ENCODE measurements at places on chromosomes 2 and 18.

DNA sequence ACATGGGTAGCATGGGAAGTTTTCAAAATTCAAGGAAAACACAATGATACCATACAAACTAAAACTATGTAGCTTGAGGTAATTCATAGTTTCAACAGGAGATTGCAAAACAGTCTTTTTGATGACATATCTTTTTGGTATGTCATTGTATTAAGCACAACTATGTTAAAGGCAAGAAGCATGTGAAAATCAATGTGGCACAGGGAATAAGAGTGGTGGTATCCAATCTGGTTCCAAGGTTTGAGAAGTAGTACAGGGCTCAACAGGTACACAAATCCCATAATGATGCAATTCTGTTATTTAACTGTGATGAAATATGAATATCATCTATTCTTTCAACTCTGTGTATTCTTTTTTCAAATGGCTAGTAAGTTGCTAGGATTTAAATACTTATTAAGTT is 16.4 kb upstream of the DLX2 start:
- DNase-seq = peak; percentile 48

- no peak for DNase-seq
Observed at GRCh38 chr2:115364093-115364492, 921.7 kb downstream of the DPP10 start.

DNA sequence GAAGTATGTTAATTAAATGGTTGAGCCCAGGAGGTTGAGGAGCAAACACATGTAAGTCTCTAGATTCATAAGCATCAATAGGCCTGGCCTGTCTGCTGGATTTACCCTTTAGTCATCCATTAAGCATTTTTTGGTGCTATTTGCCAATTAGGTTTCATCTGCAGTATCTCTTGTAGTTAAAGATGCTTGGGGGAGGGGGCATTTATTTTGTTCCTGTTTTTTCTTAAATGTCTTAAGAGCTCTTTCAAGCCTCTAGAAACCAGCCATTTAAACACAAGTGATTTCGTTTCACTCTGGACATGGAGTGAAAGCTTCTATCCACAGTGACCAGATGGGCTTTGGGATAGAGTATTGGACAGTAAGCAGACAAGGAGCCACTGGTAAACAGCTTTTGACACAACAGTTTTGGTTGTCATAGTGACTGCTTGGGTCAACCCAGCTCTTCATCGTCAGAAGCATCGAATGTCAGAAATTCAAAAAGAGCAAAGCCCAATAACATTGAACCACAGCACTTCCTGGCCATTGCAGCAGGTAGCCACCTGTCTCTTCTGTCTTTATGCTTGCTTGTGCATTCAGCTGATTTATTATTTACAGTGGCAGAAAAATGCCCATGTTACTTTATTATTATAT is 4.9 kb downstream of the QPCT start:
- DNase-seq = peak; percentile 26

DNA sequence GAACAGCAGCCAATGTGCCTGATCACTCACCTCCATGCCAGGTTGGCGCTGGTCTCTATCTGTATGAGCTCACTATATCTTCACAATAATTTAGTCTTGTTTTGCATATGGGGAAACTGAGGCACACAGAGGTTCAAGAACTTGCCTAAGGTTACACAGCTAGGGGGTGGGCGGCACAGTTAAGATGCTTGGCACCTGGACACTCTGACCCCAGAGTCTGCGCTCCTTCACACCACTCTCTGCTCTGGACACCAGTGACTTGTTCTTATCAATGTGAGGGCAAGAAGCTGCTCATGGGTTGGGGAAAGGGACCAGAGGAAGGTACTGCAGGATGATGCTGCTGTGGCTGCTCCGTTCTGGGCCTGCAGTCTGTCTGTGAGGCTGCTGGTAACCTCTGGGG is 27.1 kb downstream of the FBLN7 start:
- DNase-seq = no peak

DNA sequence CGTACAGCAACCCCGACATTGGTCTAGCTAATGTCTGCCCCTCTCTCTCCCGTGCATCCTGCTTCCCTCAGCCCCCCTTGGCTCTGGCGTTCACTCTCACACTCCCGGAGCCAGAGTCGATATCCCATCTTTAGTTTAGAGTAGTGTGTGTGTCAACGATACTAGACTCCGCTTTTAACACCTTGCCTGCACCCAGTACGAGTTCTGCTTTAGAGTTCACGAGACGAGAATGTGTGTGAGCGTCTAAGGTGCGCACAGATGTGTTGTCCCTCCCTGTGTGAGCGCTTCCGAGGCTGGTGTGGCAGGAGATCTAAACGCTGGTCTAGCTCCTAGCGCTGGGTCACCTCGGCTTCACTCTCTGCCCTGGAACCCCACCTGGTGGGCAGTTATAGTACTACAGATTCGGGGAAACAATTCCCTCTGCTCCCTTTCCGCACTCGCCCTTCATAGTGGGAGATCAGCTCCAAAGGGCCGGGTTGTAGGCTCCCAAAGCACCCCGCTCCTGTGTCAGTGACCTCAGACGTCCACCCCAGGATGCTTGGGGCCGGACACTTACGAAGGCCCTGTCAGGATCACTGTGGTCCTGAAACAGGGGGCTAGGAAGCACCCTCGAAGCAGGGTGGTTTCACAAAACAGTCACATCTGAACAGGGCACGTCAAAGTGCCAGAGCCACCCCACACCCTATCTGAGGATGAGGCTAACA is 2.6 kb upstream of the CYP26B1 start:
- DNase-seq = peak; percentile 88

GRCh38 chr2:212505586-212505985 is 33.0 kb downstream of the ERBB4 start:
- no peak for DNase-seq

DNA sequence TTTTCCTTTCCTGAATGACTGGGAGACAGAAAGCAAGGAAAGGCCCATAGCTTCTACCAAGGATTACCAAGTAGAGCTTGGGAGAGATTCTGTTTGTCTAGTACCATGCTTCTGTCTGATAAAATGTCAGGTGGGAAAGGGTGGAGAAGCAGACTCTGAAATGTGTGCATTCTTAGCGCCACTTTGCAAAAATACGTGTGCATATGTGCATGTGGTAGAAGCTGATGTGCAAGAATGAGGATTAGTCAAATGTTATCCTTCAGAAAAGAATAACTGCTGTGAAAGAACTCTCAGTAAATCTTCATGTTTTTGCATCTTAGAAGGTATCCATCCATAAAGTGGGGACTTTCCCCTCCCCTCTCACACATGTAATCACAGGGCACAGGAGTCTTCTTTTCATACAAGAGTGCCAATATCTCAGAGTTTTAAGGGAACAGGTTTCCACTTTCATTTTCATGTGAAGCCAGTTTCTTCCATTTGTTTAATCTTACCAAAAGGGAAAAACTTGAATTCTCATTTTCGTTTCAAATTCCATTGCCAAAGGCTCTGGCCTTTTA is 15.4 kb upstream of the DGKD start:
- no peak for DNase-seq

- DNase-seq = no peak
Observed at GRCh38 chr2:104938231-104938941, 84.5 kb downstream of the POU3F3 start.

DNA sequence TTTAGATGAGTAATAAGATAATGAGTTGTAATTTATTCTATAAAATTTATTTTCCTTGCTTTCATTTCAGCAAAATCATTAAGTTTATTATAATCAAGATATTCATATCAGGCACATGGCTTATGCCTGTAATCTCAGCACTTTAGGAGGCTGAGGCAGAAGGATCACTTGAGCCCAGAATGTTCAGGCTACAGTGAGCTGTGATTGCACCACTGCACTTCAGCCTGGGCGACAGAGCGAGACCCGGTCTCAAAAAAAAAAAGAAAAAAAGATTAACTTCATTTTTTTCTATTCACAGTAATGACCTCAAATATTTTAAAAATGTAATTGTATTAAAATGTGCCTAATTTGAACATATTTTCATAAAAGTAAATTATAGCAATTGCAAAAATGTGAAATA is 67.9 kb downstream of the ACYP2 start:
- DNase-seq = no peak

- no peak for DNase-seq
Observed at GRCh38 chr2:216887138-216887537, 27.3 kb upstream of the TNP1 start.

- DNase-seq = no peak
Observed at GRCh38 chr18:47422524-47422923, 171.1 kb upstream of the SKOR2 start.

DNA sequence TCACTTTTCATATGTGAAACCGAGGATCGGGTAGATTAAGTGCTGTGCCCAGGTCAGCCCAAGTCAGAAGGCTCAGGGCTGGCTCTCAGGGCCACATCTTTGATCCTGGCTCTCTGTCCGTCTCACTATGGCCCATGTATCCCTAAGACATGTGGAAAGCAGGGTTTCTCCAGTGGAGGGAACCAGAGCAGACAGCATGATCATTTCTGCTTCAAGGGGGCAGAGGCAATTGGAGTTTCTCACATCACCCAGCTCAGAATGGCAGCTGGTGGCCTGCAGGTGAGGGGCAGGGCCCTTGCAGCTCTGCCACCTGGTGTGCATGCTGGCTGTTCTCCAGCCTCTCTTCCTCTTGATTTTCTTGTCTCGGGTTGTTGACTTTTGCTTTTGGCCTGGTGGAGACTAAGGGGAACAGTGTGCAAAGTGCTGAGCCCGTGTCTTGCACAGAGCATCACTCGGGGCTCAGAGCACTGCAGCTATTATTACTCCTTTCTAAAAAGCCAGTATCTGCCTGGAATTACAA is 27.0 kb downstream of the LDLRAD4 start:
- DNase-seq = no peak

- DNase-seq = peak; percentile 77
Observed at GRCh38 chr18:55405893-55406406, 182.0 kb downstream of the TCF4 start.

DNA sequence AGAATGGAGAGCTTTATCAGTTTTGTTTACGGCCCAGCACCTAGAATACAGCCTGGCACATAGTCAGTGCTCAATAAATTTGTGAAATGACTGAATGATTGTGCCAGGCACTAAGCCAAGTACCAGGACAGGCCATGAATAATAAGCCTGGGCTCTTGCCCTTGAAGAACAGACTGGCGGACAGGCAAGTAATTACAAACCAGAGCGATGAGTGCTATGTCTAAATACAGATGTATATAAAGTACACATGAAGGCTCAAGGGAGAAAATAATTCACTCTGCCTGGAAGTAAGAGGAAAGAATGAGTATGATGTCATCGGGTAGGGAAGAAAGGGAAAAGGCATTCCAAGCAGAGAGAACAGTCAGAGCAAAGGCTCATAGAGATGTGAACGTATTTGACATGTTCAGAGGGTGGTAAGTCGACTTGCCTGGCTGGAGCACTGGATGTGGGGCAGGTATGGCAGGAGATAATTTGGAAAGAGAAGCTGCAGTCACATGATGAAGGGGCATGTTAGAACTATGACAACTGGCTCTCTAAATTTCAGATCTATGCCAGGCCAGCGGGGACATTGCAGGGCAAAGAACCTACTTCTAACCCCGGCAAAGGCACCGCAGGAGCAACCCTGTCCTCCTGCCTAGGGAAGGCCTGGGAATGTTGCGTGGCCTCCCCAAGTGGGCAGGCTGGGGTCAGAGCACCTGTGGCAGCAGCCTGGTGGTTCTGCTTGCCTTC is 119.1 kb upstream of the STPG4 start:
- DNase-seq = peak; percentile 48

DNA sequence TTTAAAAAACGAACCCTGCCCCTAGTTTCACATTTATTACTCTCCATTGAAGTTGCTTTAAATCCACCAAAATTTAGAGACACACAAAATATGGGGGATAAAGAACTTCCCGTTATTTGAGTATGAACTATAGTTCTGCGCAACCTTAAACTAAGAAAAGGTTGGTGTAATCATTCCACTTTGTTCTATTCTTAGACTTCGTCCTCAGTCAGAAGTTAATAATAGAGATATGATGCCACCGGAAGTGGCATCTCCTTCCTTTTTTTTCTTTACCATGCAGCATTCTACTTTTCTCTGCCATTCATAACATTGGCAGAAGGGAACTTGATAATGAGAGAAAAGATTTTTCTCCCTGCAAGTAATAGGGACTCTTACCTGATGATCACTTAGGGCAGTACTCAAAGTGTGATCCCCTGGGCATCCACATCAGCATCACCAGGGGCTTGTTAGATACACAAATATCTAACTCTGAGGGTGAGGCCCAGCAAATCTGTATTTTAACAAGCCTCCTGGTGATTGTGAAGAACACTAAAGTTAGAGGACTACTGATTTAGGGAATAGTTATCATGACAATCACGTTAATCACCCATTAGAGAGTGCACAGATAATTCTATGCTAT is 147.7 kb upstream of the DTNA start:
- no peak for DNase-seq

DNA sequence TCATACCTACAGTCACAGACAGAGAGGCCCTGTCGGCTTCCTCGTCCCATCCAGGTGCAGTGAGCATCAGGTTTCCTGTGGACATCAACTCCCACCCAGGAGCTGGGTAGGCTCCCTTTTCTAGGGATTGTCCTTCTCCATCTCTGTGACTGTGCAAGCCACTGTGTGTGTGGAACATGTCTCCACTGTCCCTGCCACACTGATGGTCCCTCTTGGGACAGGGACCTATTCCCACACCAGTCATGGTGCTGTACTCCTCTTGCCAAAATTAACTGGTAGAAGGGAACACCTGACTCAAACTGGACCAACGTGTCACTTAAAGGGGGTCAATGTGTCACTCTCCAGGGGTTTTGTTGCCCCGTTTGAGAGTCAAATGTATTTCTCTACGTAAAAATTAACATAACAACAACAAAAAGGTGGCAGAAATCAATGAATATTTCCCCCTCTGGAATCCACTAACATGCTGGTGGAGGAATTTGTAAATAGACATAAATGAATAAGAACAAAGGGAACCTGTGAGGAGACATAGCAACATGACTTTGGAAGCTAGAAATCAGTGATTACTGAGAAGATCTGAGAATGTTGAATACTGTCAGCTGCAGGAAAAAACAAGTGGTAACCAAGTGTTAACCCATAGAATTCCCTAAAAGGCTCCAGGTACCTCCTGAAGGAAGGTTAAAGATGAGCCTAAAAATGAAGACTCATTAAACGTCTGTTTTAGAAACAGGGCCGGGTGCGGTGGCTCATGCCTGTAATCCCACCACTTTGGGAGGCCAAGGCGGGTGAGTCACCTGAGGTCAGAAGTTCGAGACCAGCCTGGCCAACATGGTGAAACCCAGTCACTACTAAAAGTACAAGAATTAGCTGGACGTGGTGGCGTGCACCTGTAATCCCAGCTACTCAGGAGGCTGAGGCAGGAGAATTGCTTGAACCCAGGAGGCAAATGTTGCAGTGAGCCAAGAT is 40.4 kb downstream of the SH2D6 start:
- DNase-seq = no peak

- peak; percentile 72 for DNase-seq
Observed at GRCh38 chr18:22977847-22978701, 44.9 kb downstream of the RBBP8 start.

DNA sequence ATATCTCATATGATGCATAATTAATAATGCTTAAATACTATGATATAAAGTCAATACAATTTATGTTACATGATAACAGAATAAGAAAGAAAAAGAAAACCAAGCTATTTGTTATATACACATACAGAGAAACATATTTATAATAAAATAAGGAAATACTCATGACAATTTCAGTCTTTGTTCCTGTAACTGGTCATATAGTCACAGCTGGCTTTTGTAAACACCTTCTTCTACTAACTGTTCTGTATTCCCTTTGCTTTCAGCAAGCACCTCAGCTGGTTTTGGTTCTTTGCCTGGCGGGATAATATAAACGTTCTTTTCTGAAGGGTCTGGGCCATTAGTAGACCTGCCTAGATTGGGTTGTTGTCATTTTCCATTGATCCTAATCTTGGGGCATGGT is 158.5 kb downstream of the COPS8 start:
- DNase-seq = no peak
